ENCODE measurements at places on chromosomes 1 and 21.

DNA sequence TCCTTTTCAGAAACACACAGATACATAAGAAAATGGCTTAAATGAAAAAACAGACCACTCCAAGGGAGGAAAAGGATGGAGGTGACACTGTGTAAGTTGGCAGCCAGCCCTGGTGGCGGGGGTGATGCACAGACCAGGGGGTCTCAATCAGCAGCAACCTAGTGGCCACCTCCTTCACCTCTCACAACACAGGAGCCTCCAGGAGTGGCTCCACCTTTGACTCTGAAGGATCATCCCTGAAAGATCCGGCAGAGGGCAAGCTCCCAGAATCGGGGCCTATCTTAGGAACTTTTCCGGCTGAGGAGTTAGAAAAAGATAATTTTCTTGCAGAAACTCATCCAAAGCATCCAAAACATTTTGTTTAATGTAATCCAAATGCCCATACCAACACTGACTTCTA lies 51.2 kb upstream of the SMYD2 start:
- no peak for DNase-seq

DNA sequence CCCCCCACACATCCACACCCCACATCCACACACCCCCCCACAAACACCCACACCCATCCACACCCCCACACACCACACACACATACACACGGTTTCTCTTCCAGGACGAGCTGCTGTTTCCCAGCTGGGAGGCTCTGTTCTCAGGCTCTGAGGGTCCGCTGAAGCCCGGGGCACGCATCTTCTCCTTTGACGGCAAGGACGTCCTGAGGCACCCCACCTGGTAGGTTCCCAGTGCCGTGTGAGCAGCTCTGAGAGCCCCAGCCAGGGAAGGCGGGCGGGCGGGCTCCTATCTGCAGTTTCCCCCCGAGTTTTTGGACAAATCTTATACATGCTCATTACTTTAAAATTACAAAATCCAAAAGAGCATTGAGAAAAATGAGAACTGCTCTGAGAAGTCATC lies 31.2 kb downstream of the SLC19A1 start:
- no peak for DNase-seq

DNA sequence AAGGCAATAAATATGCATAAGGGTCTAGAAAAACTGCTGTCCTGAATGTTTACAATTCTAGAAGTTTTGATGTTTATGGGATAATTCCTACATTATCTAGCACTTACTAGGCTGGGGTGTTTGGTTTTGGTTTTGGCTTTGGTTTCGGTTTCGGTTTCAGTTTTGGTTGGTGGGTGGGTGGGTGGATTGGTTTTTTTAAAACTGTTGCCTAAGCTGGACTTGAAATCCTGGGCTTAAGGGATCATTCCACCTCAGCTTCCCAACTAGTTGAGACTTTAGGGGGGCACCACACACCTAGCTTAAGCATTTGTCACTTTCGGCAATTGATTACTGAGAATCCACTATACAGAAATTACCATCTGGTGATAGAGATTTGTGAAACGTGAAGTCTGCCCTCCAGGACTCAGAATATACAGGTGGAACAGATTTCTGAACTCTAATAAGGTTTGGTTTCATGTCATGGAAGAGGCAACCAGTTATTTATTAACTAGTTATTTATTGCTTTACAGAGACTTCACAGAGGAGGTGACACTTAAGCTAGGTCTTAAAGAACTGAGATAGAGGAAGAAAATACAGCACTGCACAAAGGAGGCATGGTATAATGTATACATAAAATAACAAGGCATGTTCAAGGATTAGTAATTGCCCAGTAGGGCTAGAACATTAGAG lies 69.6 kb downstream of the PIK3R3 start:
- peak; percentile 44 for DNase-seq

DNA sequence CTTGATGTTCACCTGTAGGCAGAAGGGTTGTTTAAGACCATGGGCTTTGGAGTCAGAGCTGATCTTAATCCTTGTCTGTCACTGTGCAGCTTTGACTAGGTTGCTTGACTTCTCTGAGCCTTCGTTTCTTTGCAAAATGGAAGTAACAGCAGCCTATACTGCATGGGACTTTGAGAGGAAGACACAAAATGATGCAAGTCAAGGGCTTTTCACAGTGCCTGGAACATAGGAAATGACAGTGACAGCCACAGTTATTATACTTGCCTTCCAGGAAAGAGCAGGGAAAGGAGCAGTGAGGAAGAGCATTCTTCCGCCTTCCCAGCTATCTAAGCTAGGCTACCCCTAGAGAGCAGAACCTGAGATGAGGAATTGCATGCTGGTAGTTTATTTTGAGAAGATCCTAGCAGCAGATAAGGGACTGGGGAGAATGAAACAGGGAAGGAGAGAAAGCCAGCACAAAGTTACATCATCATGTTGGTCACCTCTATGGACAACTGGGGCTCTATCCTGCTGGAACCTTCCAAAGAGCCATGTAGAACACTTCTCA lies 3.1 kb downstream of the CSF3R start:
- no peak for DNase-seq

- DNase-seq = no peak
Observed at GRCh38 chr1:40921522-40921921, 58.0 kb upstream of the CTPS1 start.

DNA sequence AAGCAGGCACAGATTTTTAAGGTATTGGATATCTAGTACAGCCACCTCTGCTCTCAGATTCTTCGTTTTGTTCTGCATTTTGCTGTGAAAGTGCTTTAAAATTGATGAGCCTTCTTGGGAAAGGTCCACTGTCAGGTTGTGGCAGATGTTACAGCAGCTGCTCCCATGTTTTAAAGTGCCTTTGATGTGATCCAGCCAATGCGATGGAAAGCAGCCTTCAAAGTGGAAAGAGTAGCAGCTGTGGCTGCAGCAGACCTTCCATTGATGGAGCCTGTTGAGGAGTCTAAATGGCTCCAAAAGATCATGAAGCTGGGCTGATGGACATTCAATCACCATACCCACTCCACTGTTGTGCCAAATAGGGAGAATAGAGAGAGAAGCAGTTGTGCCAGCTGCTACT lies 816.9 kb downstream of the PLA2G4A start:
- DNase-seq = no peak

GRCh38 chr1:17335821-17336710 lies 28.1 kb downstream of the PADI4 start:
- DNase-seq = peak; percentile 71

- peak; percentile 42 for DNase-seq
Observed at GRCh38 chr1:78688697-78689096, 39.1 kb downstream of the IFI44 start.

GRCh38 chr1:7418442-7419080 lies 352.5 kb upstream of the VAMP3 start:
- no peak for DNase-seq

GRCh38 chr1:28591708-28592320 lies at the start of gene RAB42:
TSS of gene RAB42 (plus strand) at chr1:28592265. CDS start at chr1:28592512, 247 bp downstream.
- DNase-seq = peak; percentile 32

DNA sequence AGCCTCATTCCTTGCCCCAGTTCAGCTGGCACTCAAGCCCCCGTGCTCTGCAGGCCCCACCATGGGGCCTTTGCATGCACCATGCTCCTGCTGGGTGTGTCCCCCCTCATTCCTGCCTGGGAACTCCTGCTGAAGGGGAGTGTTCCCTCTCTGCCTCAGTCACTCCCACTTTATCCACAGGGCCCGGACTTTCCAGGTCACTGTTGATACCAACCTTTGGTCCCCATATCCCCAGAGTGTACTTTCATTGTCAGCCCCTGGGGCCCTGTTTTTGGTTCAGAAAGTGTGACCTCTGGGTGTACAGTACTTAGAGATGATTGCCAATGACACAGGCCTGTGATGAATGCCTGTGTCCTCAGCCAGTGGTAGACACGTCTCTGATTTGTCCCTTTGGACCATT lies 2.9 kb downstream of the TTC22 start:
- no peak for DNase-seq

DNA sequence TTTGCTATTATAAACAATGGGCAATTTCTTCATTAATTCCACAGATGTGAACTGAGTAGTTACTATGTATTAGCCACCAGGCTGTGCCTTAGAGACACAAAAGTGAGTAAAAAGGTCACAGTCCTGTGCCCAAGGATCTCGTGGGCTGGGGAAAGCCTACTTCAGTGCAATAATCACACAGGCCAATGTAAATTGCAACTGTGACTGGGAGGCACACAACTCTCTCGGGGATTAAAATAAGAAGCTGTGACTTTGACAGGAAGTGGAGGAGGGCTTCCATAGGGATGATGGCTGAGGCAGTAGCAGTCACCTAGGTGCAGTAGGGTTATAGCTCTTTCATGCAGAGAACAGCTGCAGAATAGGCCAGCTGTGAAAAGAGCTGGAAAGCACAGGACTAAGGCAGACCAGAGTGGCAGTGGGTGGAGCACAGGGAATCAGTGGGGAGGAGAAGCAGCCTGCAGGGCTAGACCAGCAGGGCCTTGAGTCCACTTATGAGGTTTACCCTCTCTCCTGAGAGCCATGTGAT lies 121.9 kb downstream of the MAB21L3 start:
- peak; percentile 37 for DNase-seq

GRCh38 chr1:187264995-187265602 lies 436.4 kb downstream of the PLA2G4A start:
- peak; percentile 53 for DNase-seq

DNA sequence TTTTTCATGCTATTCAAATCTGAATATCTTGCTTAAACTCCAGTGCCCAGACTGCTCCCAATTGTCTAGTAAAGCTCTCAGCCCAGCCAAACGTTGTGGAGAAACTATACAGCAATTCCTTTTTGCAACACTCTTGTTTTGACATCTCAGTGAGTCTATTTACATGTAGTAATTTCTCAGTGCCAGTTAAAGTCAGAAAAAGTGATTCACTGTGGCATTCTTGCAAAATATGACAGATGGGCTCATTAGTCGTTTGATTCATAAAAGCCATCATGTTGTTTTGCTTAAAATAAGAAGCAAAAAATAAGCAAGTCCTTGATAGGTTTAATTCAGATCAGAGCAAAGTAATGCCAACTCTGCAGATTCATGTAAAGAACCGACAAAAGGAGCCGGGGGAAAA lies 20.7 kb upstream of the TMPRSS15 start:
- DNase-seq = no peak

GRCh38 chr21:46144464-46145070 lies 10.8 kb downstream of the FTCD start:
- no peak for DNase-seq

GRCh38 chr1:76290271-76290670 lies 215.7 kb downstream of the ST6GALNAC3 start:
- DNase-seq = peak; percentile 57

DNA sequence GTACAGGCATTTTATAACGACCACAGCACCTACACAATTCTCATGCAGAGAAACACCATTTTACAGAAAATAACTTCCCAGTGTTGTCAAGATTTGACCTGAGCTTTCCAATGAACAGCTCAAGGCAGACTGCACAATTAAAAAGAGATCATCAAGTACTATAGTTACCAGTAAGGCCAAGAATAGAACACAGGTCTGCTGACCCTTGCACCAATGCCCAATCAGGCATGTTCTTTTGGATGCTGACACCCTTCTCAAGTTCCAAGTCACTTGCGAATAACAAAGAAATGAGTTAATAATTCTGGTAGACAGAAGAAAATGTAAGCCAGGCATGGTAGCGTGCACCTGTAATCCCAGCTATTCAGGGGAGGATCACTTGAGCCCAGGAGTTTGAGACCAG lies 101.9 kb downstream of the SLC45A1 start:
- peak; percentile 85 for DNase-seq

- peak; percentile 70 for DNase-seq
Observed at GRCh38 chr1:81237473-81238089, 563.2 kb upstream of the ADGRL2 start.

GRCh38 chr1:206693029-206693428 lies 8.3 kb downstream of the MAPKAPK2 start:
- peak; percentile 78 for DNase-seq

DNA sequence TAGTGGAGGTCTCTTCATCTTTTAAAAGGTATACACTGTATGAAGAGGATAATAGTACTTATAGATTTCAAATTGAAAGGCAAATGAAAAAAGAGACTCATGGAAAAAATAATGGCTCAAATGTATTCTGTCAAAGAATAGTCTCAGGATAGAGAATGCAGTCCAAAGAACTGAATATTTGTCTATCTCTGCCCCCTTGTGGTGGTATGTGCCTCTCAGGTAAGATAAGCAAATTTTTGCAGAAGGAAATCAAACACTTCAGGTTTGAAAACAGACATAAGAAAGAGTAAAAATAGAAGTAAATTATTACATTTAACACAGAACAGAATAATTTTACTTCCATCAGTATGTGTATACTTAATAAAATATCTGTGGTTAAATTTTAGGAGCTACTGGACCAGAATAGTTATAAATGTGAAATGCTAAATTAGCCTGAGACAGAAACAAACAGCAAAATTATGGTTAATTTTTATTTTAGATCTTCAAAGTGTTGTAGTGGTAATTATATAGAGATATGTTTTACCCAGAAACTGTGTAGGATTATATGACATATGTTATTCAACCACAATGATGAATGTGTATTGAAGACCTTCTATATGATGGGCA lies 164.4 kb upstream of the PALMD start:
- DNase-seq = peak; percentile 59

GRCh38 chr1:110324667-110325066 lies 14.5 kb upstream of the RBM15 start:
- no peak for DNase-seq

- peak; percentile 8 for DNase-seq
Observed at GRCh38 chr1:7922301-7922700, 18.3 kb downstream of the TNFRSF9 start.

GRCh38 chr1:57206038-57206437 lies 217.8 kb downstream of the DAB1 start:
- DNase-seq = no peak

DNA sequence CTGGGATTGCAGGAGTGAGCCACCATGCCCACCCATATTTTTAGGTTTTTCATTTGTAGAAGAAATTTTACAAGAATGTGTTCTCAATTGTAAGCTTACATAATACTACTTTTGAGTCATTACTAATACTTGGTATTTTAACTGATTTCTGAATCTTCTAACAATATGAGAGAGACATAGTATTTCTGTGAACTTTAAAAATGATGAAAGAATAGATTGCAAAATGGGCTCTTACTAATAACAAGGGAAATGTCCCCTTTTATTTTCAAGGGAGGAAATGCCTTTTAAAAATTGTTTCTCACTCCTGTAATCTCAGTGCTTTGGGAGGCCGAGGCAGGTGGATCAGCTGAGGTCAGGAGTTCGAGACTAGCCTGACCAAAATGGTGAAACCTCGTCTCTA lies 5.9 kb downstream of the AGO3 start:
- no peak for DNase-seq

DNA sequence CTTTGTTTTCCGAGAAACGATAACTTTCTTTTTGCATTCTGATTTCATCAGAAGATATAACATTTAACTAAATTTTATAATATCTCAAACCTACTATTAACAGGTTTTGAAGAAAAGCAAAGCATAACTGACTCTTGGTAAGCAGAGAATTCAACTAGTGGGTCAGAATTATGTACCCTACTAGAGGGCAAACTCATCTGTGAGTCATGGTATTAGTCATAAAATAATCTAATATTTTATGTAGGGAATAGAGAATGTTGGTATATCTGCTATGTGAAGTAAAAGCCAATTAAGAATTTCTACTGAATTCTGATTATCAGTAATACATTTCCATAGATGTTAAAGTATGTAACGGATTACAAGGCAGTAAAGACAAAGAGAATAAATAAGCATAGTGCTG lies 56.8 kb downstream of the USP1 start:
- DNase-seq = no peak

- peak; percentile 56 for DNase-seq
Observed at GRCh38 chr1:7042322-7043190, 257.3 kb downstream of the CAMTA1 start.

GRCh38 chr1:224433701-224434672 lies 610 bp downstream of the WDR26 start:
- DNase-seq = peak; percentile 25

- no peak for DNase-seq
Observed at GRCh38 chr1:192357924-192358323, 41.1 kb downstream of the RGS21 start.

GRCh38 chr21:42373196-42373907 lies 7.0 kb upstream of the TFF1 start:
- no peak for DNase-seq

Measured in kidney tubule cell (primary cell).